Fibroblast of the conjunctiva (primary cell): ENCODE measurements at places on chromosomes 4 and X.
A peak's percentile ranks its signal among the peaks of the same experiment; 100 is the strongest.

DNA sequence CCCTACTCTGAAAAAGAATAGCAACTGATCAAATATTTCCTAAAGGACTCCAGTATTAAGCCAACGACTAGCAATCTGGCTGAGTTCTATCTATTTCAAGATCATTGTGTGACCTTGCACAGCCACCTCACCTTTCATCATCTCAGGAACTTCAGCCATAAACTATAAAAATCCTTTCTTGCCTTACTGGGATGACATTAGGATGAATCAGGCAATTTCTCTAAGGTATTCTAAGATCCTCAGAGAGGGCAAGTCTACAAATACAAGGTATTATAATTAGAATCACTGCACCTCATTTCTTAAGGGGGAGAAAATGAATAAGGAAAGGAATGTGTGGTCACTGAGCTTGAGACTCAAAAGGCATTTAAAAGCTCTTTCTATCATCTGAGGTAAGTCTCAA lies 152.6 kb downstream of the GRIA3 start:
- no peak for DNase-seq

- DNase-seq = peak; percentile 75
Measured at GRCh38 chr4:85084371-85085094, 118.0 kb upstream of the WDFY3 start.

- no peak for DNase-seq
Measured at GRCh38 chrX:124395145-124395880, 49.0 kb downstream of the SH2D1A start.

- no peak for DNase-seq
Measured at GRCh38 chr4:46441136-46441859, 51.4 kb upstream of the GABRA2 start.

DNA sequence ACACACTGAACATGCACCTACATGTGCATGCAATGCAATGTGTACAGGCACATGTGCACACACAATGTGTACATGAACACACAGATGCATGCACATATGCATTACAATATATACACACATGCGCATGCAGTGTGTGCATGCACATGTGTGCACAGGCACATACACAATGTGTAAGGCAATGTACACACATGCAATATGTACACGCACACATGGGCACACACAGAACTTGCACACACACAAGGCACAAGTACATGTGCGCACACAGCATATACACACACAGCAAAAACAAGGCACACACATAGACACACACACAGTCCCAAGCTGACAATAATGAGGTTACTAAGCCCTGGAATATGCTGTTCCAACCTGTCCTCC lies 76.3 kb downstream of the EVC2 start:
- no peak for DNase-seq

DNA sequence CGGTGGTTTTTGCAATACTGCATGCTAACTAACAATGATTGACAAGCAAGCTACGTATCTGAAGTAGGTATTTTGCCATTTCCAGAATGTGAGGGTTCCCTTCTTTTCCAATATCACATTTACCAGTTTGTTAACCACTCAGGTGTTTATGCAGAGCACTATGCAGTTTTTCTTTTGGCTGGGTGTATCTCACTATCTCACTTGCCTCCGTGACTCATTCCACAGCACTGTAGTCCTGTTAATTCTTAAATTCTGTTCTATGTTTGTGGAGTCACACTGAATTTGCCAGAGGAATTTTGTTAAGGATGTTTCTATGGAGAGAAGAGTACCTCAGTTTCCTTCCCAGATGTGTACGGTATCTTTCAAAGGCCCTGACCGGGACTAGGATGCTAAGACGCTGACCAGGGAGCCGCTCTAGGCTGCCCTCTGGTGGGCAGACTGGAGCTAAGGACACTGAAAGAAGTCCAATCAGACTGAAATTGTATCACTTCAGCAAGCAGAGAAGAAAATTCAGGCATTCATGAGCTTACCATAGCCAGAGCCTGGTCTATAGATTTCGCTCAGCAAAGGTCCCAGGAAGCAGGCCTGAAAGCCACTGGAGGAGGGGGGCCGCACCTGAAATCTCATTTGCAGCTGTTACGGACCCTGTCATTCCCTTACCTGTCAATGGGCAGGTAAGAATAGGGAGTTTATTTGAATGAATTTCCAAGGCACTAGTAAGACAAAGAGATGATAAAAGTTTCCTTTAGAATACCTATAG lies 388.4 kb upstream of the SPOCK3 start:
- peak; percentile 40 for DNase-seq

DNA sequence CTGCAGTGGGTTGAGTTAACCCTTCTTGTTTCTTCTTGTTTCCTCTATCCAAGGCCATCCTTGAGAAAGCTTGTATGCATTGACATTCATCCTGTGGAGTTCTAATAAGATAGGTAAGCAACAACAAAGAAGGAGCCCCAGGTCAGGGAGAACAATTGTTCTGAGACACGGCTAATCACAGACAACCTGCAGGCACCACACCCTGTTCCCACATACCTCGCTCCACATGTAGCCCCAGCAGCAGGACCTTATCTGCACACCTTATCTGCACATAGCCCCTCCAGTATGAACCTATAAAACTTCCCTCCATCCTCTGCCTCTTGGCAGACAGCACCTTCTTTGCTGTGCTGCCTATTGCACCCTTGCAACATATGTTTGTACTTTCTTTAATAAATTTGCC lies 129.1 kb downstream of the MSL3 start:
- no peak for DNase-seq
